Caco-2 (cell line): ENCODE measurements at places on chromosomes 2 and 18. TPM values are rescaled to one million over a fixed set of nuclear protein-coding genes. Genes with fewer than 3 reads are reported as not detected.
A peak's percentile ranks its signal among the peaks of the same experiment; 100 is the strongest.

DNA sequence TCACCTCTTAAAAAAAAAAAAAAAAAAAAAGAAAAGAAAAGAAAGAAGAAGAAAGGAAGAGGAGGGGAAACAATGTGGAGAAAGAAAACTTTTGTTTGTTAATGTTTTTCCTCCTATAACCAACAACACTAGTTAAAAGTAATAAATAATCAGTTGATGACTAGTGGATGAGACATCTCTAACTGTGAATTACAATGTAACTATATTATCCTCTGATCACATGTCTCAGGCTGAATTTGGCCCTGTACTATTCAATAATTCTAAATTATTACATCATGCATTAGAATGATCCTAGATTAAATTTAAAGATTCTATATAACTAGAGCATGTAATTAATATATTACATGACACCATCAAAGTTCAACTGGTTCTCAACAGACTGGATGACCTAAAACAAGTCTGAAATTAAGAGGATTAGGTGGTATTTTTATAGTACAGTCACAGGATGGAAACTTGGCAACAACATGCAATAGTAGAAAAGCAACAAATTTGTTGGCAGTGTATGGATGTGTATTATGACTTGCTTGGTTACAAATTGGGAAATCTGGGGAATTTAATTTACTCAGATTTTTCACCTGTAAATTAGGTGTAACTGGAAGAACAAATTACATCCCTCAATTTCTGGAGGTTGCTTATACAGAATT, 269.3 kb upstream of the SETBP1 start:
- no peak for DNase-seq

DNA sequence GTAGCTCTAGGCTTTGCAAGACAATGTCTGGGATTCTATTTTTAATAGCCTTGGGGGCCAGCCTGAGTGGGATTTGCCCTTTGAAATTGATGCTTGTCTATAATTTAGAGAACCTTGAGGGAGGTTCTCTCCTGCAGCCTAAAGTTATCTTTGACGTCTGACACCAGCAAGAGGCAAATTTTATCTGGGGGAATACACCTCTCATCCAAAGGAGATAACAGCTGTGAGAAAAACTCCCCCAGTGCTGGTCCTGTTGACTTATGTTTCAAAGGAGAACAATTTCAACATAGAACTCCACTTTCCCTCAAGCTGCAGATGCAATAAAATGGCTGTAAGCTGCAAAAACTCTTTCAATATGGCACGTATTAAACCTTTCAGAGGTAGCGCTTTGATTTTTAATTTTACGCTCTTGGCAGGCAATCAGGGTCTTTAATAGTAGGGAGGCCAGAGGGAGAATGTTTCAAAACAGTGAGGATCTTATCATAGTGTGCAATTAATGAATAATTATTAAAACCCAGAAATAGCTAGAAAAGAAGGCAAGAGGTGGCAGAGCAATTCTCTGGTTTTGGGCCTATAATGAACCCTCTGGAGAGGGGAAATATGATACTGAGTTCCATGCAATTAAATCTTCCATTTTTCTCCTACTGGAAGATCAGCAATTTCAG, 62.4 kb downstream of the LYPD1 start:
- no peak for DNase-seq

GRCh38 chr2:148306027-148306426, 285.1 kb downstream of the MBD5 start:
- DNase-seq: no peak

DNA sequence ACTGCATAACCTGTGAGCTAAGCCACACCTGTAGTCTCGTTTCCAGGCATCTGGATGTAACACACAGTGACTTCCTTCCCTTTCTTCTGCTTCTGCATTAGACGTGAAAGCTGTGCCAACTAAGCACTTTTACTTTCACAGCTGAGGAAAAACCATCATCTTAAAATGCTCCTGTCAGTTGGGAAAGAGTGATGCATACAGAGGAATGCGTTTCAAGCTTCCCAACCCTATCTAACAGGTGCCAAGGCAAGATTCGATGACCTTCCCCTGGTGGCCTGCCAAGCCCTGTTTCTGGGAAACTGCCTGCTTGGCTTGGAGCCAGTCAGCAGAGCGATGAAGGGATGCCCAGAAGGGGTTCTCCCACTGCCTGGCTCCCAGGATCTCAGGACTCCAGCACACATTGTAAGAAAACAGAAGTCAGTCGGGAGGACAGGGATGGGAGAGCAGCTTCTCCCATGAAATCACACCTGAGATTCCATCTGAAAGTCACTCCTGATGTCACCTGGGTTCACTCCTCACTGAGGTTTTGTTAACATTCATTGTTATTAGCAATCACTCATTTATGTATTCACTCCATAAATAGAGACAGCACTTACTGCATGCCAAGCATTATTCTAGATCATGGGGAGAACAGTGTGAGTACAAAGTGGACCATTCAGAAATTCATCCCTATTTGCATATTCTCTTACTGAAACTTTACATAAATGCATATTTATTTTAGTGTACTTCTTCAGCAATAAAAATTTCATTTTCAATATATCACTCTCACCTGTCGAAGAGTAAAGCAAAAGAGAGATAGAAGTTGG, 64.1 kb downstream of the DTNA start:
- no peak for DNase-seq

DNA sequence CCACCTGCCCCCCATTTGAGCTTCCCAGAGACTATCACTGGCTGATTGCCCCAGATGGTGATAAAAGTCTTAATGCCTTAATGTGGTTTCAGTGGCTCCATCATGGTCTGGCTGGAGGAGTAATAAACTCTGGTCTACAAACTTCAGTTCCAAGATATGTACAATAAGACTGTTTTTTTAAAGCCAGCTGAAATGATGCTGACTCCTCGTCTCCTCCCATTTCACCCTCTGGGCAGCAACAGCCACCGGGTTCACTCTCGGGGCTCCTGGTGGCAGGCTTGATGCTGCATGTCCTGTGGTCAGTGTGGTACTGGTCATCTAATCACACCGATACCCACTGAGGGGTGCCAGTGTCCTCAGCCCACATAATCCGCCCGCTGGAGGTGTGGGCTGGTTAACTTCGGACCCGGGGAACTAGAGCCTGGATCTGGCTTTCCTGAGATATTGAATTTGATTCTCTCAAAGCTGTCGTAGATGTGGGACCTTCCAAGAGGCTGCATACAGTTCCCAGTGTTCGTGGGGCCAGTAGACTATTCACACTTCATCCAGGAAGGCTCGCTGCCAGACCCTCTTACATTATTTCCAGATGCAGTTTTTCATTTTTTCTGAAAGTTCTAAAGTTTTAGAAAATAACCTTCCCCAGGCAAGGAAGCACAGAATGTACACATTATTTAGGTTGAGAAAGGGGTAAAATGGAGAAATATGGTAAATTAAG, 95.3 kb downstream of the GALR1 start:
- no peak for DNase-seq

GRCh38 chr2:219514196-219514761, at the start of gene ASIC4:
ASIC4 (plus strand) TSS chr2:219514482; CDS start chr2:219514725, 243 bp downstream.
- DNase-seq: peak; percentile 22

DNA sequence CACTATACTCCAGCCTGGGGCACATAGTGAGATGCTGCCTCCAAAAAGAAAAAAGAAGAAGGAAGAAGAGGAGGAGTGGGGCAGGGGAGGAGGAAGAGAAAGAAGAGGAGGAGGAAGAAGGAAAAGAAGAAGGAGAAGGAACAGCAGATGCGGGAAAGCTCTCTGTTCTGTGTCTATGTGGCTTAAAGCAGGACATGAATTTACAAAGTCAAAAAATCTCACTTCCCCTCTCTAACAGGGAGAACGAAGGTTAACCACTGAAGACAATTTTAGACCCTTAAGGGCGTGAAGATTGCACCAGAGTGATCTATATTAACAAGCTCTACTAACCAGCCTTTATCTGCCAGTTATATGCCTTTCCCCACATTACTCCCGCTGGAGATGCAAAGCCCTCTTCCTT, 258.9 kb downstream of the METTL4 start:
- DNase-seq: no peak

DNA sequence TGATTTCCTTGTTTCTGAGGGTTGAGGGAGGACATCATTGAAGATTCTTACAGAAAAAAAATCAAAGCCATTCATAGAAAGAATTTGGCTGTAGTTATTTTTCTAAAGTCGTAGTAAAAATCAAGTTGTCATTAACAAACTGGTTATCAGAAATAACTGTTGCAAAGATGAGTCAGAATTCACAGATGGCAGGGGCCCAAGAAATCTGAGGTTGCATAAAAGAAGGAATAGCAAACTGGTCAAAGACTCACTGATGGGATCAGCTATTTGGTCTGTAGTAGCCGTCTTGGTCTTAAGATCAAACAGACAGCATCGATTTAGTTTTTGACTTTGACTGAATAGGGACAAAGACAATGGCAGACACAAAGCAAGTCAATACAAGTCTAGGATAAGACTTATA, 334.3 kb downstream of the FIGN start:
- DNase-seq: no peak

DNA sequence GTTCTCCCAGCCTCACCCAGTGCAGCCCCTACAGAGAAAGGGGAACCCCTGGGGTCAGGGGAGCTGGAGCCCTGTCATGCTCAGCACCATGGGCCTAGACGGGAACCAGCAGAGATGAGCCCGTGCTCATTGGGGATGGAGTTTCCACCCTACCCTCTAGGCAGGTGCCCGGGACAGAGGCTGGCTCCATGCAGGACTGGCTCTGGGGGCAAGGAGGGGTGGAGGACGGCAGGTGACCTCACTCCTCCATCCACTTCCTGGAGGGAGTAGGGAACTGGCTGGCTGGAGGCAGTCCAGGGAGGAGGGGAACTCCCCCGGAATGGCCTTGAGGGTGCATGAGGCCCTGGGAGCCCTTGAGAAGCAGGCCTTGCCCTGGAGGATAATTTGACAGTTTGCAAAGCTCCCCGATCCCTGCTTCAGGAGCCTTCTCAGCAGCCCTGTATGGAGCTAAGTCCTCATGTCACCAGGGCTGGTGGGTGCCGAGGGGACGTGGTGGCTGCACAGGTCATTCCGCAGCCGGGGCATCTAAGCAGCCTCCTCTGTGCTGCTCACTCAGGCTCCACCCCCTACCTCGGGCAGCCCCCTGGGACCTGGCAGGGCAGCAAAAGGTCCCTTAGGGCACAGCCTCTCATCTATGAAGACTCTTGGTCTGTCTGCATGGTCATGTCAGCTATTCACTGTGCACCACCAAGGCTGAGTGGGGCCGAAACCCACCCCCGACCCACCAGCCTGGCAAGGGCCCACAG, 2.1 kb downstream of the NEURL3 start:
- DNase-seq: no peak

DNA sequence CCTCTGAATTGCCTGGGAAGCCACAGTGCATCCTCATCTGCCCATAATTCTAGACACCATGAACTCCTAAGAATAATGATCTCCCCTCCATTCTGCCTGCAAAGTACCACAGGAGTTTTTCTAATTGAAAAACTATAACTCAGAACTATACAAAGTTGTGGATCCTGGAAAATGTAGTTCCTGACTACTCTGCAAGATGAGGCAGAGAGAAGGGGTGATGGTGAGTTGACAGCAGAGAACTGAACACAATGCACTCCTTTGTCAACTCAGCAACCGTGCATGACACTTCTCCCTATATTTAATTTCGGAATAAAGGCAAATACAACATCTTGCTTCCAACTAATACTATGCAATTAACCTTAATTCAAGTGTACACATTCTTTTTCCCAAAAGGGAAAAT, 471.1 kb upstream of the FAM98A start:
- DNase-seq: no peak

- no peak for DNase-seq
Measured at GRCh38 chr2:237276716-237277490, 137.1 kb downstream of the COL6A3 start.

DNA sequence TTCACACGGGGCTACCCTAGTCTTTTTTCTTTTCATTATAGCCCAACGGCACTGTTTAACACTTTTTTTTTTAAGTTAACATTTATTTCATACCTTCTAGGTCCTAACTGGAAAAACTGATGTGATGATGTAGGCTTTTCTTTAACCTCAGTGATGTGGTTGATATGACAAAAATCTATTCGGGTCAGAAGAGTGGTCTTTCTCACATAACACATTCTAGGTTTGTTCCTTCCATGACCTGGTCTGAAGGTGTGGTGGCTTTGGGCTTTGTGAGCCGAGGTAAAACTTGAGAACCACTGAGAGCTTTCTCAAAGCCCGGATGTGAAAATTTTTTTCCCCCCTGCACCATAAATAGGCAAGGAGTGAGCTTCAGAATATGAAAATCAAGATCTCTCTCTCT, 44.2 kb downstream of the GPD2 start:
- no peak for DNase-seq

DNA sequence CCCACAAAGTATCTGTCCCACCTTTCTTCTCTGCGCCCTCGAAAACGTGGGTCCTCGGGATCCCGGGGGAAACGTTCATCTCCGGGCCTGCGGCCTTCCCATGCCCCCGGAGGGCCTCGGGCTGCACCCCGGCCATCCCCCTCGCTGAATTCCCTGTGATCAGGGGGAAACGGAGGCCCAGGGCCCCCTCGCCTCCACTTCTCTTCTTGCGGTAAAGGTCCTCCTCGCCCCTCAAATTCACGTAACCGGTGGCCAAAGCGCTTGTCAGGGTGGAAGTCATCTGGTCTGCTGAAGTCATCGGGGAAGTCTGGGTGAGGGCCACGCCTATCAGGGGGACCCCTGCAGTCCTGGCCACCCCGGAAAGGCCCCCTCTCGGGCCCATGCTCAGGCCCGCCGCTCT, 12.3 kb downstream of the SFT2D3 start:
- DNase-seq: no peak

- peak; percentile 65 for DNase-seq
Measured at GRCh38 chr2:205766779-205767359, 84.6 kb downstream of the NRP2 start.

DNA sequence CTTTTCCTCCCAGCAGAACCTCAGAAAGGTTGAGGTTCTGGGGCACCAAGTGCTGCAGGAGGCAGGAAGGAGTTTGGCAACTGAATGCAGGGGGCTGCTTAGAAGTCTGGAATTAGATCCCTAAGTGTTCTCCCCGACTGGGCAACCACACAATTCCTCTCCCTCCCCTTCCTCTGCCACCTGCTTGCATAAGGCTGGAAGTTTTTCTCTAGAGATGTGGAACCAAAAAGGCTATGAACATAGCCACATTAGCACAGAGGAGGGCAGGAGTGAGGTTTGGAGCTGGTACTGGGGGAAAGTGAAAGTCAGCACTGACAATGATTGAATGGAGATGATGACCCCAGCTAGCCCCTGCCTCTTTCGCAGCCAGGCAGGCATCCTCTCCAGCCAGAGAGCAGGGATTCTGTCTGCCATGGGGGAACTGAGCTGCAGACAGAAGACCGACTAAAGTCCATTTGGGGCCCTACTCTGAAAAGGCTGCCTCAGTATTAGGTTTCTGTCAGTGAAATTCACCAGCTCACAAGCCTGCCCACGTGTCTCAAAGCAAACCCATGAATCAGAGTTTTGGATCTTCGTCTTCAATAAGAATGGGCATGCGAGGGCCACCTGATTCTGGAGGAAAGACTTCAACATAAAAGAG, 87.9 kb upstream of the ITGA6 start:
- peak; percentile 47 for DNase-seq

RESP18 gene
- total RNA-seq: not detected in 2 replicates

DOK6 gene
- not detected in 2 replicates for total RNA-seq

DNMT3A gene
- total RNA-seq: 62.1 and 72.2 TPM in 2 replicates

TMEM131 gene
- 35.8 and 36.3 TPM in 2 replicates for total RNA-seq

STK11IP gene
- 21.7 and 24.3 TPM in 2 replicates for total RNA-seq

KCNF1 gene
- total RNA-seq: 0.28 and 0.29 TPM in 2 replicates

CHRNA1 gene
- total RNA-seq: not detected in 2 replicates

TEX44 gene
- total RNA-seq: not detected in 2 replicates

WNT10A gene
- total RNA-seq: 0.81 and 1.2 TPM in 2 replicates

CYP20A1 gene
- 32.1 and 39.3 TPM in 2 replicates for total RNA-seq

ASTL gene
- total RNA-seq: 0.23 TPM in 1 of 2 replicates, not detected in the other

CYRIA gene
- total RNA-seq: 0.20 and 0.26 TPM in 2 replicates

UGT1A10 gene
- 0.77 and 1.0 TPM in 2 replicates for total RNA-seq

RSAD2 gene
- total RNA-seq: 0.18 TPM in 1 of 2 replicates, not detected in the other

DCC gene
- 0.32 and 0.39 TPM in 2 replicates for total RNA-seq

PID1 gene
- total RNA-seq: 9.8 and 11.3 TPM in 2 replicates

DSG2 gene
- 32.1 and 33.6 TPM in 2 replicates for total RNA-seq
